ENCODE measurements at places on chromosomes 12 and 14. TPM values are rescaled to one million over a fixed set of nuclear protein-coding genes. Genes with fewer than 3 reads are reported as not detected.

CMA1 gene
- total RNA-seq = not detected

HIGD1C gene
- total RNA-seq = not detected

DNA sequence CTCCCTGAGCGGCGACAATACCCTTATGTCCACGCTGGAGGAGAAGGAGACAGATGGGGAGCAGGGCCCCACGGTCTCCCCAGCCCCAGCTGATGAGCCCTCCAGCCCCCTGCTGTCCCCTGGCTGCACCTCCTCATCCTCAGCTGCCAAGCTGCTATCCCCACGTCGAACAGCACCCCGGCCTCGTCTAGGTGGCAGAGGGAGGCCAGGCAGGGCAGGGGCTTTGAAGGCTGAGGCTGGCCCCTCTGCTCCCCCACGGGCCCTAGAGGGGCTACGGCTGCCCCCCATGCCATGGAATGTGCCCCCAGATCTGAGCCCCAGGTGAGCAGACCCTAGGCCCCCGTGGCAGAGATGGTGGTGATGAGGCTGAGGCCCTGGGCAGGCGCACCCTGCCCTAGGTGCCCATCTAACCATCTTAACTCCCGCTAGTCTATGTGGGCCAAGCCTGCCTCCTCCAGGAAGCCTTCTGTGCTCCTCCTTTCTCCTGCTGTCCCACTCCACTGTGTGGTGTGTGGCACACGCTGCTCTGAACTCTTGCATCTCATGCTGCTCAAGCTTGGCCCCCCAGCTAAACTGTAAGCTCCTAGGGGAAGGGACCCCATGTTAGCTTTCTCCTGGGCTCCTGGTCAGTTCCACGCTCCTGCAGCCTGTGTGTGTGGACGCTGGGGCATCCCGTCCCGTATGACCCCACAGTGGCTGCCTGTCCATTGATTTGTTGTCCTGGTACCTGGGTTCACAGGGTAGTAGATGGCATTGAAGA, 12.1 kb downstream of the MCRS1 start:
- no peaks in the 10 kb centered on the region for H3K4me1 ChIP-seq
- H3K27ac ChIP-seq = no peak overlapping the region
- H3K4me3 ChIP-seq = no peak overlapping the region
- H3K27me3 ChIP-seq = no peaks in the 10 kb centered on the region
- no peak for DNase-seq
- H3K36me3 ChIP-seq = peaks cover 25% of the 10 kb centered on the region

CMKLR1 gene
- total RNA-seq = 0.04 TPM

All from SJCRH30 (cell line).